ENCODE measurements at places on chromosomes 6 and 20. TPM values are rescaled to one million over a fixed set of nuclear protein-coding genes. Genes with fewer than 3 reads are reported as not detected.

Gene SIRPA
- total RNA-seq: 22.5 TPM

Gene ASIP
- total RNA-seq: not detected

Gene SRMS
- 0.14 TPM for total RNA-seq

Gene SPATA25
- 0.50 TPM for total RNA-seq

Gene ID1
- 429 TPM for total RNA-seq

Gene TRIM40
- total RNA-seq: not detected

Gene GABRR1
- not detected for total RNA-seq

Gene CALHM4
- not detected for total RNA-seq

Gene MEI4
- total RNA-seq: not detected

Gene HMGA1
- 525 TPM for total RNA-seq

Gene HMGN3
- 58.9 TPM for total RNA-seq

Gene MYCT1
- total RNA-seq: not detected

Gene MCHR2
- total RNA-seq: not detected

Gene PDE10A
- 27.4 TPM for total RNA-seq

Gene LST1
- not detected for total RNA-seq

Gene PBOV1
- not detected for total RNA-seq

Gene SUMO4
- not detected for total RNA-seq

Gene CNBD2
- total RNA-seq: 5.3 TPM

Gene PLCB4
- 25.2 TPM for total RNA-seq

Gene SS18L1
- total RNA-seq: 5.2 TPM

Gene RAET1G
- 7.9 TPM for total RNA-seq

Gene MAFB
- 0.28 TPM for total RNA-seq

Gene PPARD
- total RNA-seq: 5.2 TPM

Gene PRDM1
- 5.4 TPM for total RNA-seq

Gene TSBP1
- total RNA-seq: not detected

Gene CLPSL2
- total RNA-seq: 0.80 TPM

Gene MUC22
- 0.02 TPM for total RNA-seq

Gene HS3ST5
- total RNA-seq: not detected

Gene NOTCH4
- 0.98 TPM for total RNA-seq

Gene YTHDF1
- 56.2 TPM for total RNA-seq

Gene SAMD3
- not detected for total RNA-seq

Gene EYA2
- 2.6 TPM for total RNA-seq

Gene TP53TG5
- not detected for total RNA-seq

Gene PTCRA
- not detected for total RNA-seq

Gene CD24
- total RNA-seq: 374 TPM

Gene SLC26A8
- total RNA-seq: not detected

Gene CAPN11
- not detected for total RNA-seq

Gene HLA-DPA1
- not detected for total RNA-seq

Gene REM1
- 0.47 TPM for total RNA-seq

Gene ERMARD
- total RNA-seq: 6.4 TPM

Gene ZNF334
- total RNA-seq: not detected

Gene OXT
- total RNA-seq: not detected

Gene LAMA4
- total RNA-seq: 1.9 TPM

Gene C6orf132
- total RNA-seq: 2.8 TPM
